ENCODE measurements at places on chromosomes 3 and 15.

GRCh38 chr3:183328823-183329222, 75.8 kb downstream of the B3GNT5 start:
- no peak for DNase-seq

- no peak for DNase-seq
Observed at GRCh38 chr3:148758303-148758884, 60.7 kb downstream of the AGTR1 start.

GRCh38 chr3:94928921-94929320, 866.1 kb downstream of the NSUN3 start:
- DNase-seq, result no peak

DNA sequence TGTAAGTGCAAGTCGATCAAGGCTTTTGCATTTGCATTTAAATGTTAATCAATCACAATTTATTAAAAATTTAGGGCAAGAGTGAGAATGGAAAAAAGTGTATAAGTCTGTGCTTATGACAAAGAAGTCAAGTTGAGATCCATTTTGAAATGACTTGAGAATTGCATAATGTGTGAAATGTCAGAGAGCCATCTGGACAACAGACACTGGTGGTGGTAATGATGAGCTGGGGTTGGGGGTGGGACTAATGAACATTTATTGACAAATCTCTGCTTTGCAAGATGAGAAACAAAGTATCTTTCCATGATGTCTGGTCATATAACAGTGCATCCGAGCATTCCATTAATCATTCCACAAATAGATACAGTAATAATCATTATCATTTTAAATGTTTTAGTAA, 89.4 kb upstream of the ZBTB20 start:
- DNase-seq, result no peak

- no peak for DNase-seq
Observed at GRCh38 chr3:70488131-70488530, 175.7 kb upstream of the MDFIC2 start.

DNA sequence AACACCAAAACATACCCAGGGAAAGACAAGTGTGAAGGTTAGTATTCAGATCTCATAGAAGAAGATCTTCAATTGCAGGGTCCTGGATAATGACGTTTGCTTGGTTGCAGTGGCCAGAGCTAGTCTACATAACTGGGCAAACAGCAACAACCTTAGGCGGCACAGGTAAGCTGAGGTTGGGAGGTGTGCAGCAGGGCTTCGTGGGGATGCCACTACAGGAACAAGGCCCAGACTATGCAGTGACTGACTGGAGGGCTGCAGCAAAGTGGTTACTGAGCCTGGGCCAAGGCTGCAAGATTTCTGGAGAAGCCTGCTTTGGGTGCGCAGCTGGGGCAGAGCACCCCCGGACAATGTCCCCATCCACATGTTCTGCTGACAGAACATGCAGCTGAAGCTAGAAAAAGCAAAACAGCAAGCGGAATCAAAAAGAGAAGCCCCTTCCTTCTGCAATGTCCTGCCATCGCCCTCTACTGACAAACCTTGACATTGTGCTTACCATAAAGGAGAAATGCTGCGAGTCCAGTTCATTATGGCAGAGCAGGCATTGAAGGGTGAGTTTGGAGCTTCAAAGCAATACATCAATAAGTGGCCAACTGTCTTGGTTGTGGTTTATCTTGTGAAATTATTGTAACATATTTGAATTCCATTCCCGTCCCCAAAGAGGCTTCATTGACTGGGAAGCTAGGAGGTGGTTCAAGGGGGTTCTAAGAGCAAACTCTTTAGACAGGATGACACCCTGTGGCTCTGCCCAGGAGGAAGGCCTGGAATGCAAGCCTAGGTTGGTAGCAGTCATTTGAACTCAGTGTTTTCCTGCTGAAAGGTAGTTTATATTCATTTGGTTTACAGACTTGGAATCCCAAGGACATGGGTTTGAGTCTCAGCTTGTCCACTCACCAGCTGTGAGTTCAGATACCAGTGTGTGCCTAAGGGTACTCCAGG, 217.0 kb downstream of the PDCD6IP start:
- DNase-seq, result no peak

DNA sequence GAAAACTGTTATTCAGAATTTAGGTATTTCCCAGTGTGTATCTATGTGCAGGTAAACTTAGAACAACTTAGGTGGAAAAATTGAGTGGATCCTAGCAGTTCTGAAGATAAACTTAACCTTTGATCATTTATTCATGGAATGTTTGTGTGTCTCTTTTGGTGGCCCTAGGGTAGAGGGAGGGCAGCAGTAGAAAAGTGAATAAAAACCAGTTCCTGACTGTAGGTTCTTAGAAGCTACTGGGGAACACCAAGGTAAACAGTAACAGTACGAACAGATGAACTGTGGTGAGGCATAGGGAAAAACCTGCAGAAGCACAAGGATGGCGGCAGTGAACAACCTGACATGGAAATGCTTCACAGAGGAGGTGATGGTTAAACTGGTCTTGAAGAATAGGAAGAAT, 2.5 kb downstream of the SNRK start:
- DNase-seq, result no peak

- DNase-seq, result no peak
Observed at GRCh38 chr3:113552851-113553250, 20.5 kb downstream of the SIDT1 start.

- DNase-seq, result no peak
Observed at GRCh38 chr15:94346282-94346681, 114.9 kb downstream of the MCTP2 start.

GRCh38 chr3:176562331-176562730, 635.0 kb downstream of the TBL1XR1 start:
- DNase-seq, result no peak

DNA sequence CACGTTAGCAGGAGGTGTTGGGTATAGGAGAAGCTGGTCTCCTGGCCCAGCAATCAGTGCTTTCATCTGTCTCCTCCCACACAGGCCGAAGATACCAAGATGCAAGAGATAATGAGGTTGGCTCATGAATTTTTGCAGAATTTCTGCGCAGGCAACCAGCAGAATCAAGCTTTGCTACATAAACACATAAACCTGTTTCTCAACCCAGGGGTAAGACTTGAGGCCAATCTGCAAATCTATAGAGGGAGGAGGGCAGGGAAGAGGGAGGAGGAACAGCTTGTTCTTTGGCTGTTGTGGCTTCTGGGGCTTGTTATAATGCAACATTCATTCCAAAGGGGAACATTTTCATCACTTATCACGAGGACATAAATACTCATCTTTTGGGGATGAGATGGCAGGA, 195.3 kb downstream of the ITPR1 start:
- no peak for DNase-seq

DNA sequence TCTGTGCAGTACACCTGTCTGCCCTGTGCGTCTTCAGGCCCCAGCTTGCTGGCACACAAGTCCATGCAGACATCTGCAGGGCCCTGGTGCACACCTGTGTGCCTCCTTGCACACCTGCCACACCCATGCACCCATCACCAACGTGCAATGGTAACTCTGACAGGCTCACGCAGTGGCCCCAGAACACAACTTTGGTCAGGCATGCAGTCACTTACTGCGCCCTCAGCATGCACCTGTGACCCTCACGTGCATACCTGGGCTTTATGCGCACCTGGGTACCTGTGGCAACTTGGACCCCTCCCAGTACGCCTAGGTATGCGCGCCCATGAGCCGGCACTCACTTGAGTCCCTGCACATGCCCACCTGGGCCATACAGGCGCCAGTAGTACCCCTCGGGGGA, 1.7 kb downstream of the PLXND1 start:
- DNase-seq, result no peak
